ENCODE measurements at places on chromosomes 7 and 10.

DNA sequence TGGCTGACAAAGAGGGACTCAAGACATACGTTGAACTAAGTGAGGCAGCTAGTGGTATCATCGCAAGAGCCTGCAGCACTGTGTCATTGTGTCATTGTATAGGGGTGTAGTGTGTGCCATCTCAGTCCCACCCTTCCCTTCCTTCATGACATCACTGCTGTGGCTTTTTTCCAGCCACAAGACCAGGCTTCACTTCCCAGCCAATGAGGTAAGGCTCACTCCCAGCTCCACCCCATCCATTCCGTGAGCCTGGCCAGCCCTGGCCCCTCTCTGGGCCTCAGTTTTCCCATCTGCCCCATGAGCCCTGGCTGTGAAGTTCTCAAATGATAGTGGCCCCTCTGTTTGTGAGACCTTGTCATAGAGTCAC is 134.3 kb upstream of the ZMIZ1 start:
- no peak for DNase-seq

- DNase-seq = peak; percentile 64
Observed at GRCh38 chr10:11573497-11573896, 38.0 kb downstream of the USP6NL start.

DNA sequence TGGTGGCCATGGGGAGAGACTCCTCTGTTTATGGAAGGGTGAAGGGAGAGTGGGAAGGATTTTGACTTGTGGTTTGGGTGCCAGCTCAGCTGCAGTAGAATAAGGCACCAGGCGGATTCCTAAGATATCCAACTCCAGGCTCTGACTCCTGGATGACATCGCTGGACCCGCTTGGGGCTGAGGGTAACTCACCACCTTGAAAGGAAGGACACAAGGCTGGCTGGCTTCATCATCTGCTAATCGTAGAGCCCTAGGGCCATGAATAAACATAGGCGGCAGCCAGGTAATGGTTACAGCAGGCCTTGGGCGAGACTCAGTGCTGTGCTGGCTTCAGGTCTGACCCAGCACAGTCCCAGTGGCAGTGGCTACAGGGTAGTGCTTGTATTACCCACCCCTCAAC is 16.7 kb upstream of the LIPK start:
- no peak for DNase-seq

GRCh38 chr7:53771701-53772100 is 736.3 kb downstream of the POM121L12 start:
- DNase-seq = no peak

- no peak for DNase-seq
Observed at GRCh38 chr10:95941115-95941514, 33.3 kb downstream of the CC2D2B start.

GRCh38 chr10:30985512-30985911 is 46.2 kb downstream of the ZNF438 start:
- peak; percentile 47 for DNase-seq

Data from cardiac muscle cell (in vitro differentiated cells and primary cell).